ENCODE measurements at places on chromosomes 11 and 22.

DNA sequence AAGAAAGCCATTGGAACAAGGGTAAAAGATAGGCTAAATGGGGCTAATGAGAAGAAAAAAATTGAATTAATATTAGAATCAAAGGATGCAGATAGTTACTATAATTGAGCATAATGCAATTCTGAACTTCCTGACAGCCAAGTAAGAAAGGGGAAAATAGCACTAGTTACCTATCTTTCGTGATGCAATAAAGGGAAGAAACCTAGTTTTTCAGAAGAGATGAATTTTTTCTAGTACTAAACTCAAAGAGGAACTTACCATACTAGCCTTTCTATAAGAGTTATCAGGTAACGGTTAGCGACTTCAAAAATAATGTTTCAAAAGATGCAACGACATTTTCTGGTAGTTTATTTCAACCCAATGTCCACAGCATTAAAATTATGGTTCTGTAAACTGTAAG, 8.8 kb upstream of the WT1 start:
- H3K4me3 ChIP-seq, result no peak overlapping the region
- no peaks in the 10 kb centered on the region for H3K4me1 ChIP-seq
- H3K27ac ChIP-seq, result no peak overlapping the region
- H3K27me3 ChIP-seq, result no peaks in the 10 kb centered on the region
- DNase-seq, result no peak

GRCh38 chr11:95968585-95968984, 44.7 kb upstream of the MTMR2 start:
- H3K4me3 ChIP-seq, result no peak overlapping the region
- no peak for DNase-seq
- no peak overlapping the region for H3K27ac ChIP-seq
- H3K4me1 ChIP-seq, result no peaks in the 10 kb centered on the region
- H3K36me3 ChIP-seq, result no peaks in the 10 kb centered on the region

GRCh38 chr11:120688163-120688562, 176.6 kb downstream of the GRIK4 start:
- H3K4me3 ChIP-seq, result no peak overlapping the region
- H3K27me3 ChIP-seq, result no peaks in the 10 kb centered on the region
- no peak for DNase-seq
- no peak overlapping the region for H3K27ac ChIP-seq
- no peaks in the 10 kb centered on the region for H3K36me3 ChIP-seq
- H3K4me1 ChIP-seq, result no peaks in the 10 kb centered on the region

DNA sequence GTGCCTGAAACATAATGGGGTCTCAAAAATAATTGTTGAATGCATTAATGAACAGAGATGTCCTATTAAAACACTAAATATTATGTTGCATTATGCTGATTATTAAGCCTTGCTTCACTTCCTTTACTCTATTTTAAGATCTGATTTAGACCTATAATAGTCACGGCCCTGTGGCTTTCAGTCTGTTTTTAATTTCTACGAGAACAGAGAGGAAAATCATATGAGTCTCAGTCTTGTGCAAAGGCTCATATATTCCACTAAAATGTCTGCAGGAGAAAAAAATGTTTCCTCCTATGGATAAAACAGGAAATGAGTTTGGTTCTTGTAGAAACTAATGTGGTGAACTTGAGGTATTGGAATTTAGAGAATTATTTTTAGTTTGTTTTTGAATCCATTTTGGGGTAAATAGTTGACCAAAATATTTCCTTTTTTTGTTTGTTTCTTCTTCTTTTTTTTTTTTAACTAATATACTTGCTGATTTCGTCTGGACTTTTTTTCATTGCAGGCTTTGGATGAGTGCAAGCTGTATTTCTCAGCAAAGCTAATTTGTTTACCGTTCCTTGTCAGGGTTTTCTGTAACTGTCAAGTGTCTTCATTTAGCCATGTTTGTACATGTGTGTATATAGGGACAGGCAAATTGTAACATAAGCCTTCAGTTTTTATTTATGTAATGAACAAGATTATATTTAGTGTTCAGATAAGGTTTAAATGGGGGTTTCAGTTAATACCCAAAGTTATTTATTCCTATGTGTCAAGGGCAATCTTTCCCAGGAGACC, 139.1 kb upstream of the DDI1 start:
- no peak overlapping the region for H3K27ac ChIP-seq
- DNase-seq, result no peak
- H3K4me3 ChIP-seq, result no peak overlapping the region

GRCh38 chr11:77214557-77214956, 86.5 kb downstream of the MYO7A start:
- no peak for DNase-seq
- no peaks in the 10 kb centered on the region for H3K27me3 ChIP-seq
- no peaks in the 10 kb centered on the region for H3K36me3 ChIP-seq
- H3K4me1 ChIP-seq, result no peaks in the 10 kb centered on the region
- H3K27ac ChIP-seq, result no peak overlapping the region
- no peak overlapping the region for H3K4me3 ChIP-seq

DNA sequence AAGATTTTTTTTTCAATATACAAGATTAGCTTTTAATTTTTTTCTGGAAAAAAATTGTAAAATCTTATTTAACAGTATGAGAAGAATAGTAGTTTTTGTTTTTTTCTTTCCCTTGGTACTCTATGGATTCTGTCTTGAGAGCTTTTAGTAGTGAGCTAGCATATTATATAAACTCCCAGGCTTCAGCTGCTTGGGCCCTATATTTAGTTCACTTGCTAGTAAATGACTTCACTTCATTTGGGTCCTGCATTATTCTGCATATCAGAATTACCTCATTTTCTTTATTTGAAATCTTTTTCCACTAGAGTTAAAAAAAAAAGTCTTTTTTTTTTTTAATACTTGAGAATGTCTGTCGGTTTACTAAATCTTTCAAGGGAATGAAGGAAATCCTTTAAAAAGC, 33.1 kb downstream of the HIPK3 start:
- H3K4me1 ChIP-seq, result peaks cover 63% of the 10 kb centered on the region
- no peaks in the 10 kb centered on the region for H3K27me3 ChIP-seq
- DNase-seq, result no peak

DNA sequence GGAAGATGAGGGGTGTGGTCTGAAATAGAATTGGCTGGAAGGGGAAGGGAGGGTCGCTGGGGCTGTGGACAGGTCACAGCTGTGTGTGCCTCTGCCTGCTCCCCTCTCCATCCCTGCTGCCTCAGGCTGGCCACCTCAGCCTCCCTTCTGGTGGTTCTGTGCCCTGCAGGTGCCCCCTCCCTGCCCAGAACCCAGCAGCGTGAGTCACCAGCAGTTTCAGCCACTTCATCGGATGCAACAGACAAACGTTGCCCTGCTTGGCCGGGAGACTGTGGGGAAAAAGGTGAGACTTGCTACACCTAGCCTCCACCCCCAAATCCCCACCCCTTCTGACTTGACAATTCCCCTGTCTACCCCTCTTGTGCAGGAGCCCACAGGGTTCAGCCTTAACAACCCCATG, 21.8 kb upstream of the LRRC10B start:
- H3K27ac ChIP-seq, result no peak overlapping the region
- no peak overlapping the region for H3K4me3 ChIP-seq
- peaks cover 5% of the 10 kb centered on the region for H3K4me1 ChIP-seq
- H3K36me3 ChIP-seq, result no peaks in the 10 kb centered on the region

- no peaks in the 10 kb centered on the region for H3K4me1 ChIP-seq
- no peaks in the 10 kb centered on the region for H3K27me3 ChIP-seq
- no peaks in the 10 kb centered on the region for H3K36me3 ChIP-seq
- H3K4me3 ChIP-seq, result no peak overlapping the region
Observed at GRCh38 chr11:118201966-118202365, 22.8 kb downstream of the JAML start.

DNA sequence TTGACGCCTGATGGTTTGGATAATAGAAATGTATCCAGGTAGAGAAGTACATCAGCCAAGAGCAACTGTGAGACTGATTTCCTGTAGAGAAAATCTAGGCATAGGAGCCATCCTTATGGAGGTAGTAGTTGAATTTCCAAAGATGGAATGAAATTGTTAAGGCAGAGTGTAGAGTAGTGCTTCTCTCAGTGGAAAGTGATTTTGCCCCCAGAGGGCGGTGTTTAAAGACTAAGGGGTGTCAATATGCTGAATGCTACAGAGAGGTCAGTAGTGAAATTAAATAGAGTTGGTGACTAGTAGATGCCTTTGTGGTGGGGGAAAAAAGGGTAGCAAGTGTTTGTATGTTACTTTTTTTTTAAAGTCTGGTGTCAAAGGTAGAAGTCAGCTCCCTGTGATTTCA, 54.5 kb downstream of the TRIM44 start:
- H3K36me3 ChIP-seq, result no peaks in the 10 kb centered on the region
- no peaks in the 10 kb centered on the region for H3K27me3 ChIP-seq
- no peak overlapping the region for H3K4me3 ChIP-seq
- no peak overlapping the region for H3K27ac ChIP-seq
- H3K4me1 ChIP-seq, result no peaks in the 10 kb centered on the region

DNA sequence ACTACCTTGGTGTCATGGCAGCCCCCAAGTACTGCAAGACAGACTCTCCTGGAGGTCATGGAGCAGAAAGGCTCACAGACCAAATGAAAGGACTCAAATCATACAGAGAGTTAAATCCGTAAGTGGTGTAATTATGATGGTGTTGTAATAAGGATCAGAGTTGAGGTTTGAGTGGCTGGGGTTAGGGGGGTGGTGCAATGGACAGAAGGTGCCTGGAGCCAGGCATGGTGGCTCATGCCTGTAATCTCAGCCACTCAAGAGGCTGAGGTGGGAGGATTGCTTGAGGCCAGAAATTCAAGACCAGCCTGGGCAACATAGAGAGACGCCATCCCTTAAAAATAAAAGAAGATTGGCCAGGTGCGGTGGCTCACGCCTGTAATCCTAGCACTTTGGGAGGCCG, 18.7 kb downstream of the ART5 start:
- no peak overlapping the region for H3K27ac ChIP-seq
- DNase-seq, result no peak
- no peak overlapping the region for H3K4me3 ChIP-seq
- H3K36me3 ChIP-seq, result no peaks in the 10 kb centered on the region

GRCh38 chr22:37012262-37012904, 6.9 kb downstream of the TST start:
- no peak overlapping the region for H3K27ac ChIP-seq
- H3K36me3 ChIP-seq, result no peaks in the 10 kb centered on the region
- H3K4me3 ChIP-seq, result no peak overlapping the region
- peaks cover 4% of the 10 kb centered on the region for H3K4me1 ChIP-seq
- no peak for DNase-seq

- H3K36me3 ChIP-seq, result no peaks in the 10 kb centered on the region
- H3K4me1 ChIP-seq, result no peaks in the 10 kb centered on the region
- no peak overlapping the region for H3K27ac ChIP-seq
- no peak for DNase-seq
- H3K4me3 ChIP-seq, result no peak overlapping the region
Observed at GRCh38 chr22:16854631-16855030, 29.4 kb upstream of the XKR3 start.

DNA sequence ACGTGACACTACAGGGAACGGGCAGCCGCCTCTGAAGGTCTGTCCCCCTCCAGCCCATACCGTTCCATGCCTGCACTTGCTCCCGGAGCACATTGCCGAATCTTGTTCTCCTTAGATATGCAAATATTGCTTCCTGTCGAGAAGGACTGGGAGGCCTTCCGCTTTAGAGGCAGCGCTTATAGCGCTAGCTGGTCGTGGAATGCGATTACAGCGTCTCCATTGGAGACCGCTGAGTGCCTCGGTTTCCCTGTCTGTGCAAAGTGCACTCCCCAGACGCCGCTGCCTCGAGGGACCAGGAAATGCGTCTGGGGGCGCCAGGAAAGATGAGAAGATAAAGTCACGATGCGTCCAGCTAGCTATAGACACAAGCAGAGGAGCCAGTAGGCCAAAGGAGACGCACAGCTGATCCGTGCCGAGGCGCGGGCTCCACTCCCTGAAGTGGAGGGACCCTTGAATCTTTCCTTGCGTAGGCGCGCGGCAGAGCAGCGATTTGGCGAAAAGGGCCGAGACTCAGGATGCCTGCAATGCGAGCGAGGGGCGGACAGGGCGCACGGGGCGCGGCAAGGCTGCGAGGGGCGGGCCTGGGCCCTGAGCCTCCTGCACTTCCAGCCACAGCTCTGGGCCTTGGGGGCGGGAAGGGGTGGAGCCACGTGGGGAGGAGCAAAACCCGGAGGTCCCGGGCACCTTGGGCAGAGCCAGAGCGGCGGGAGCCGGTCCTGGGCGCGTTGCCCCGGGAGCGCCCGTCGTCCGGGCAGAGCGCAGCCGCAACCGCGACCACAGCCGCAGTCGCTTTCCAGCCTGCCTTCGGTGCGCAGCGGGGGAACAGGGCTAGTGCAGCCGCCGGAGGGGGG, at the start of gene RASSF10:
Gene RASSF10, plus strand, starts transcription at position 692 of the 851 bp plus-strand sequence. CDS start 261 bp downstream, outside the sequence.
- H3K27ac ChIP-seq, result no peak within 1 kb of the TSS
- H3K4me3 ChIP-seq, result peak within 1 kb of the TSS; percentile 42
- H3K27me3 ChIP-seq, result peaks cover 7% of the 10 kb centered on the region
- peaks cover 21% of the 10 kb centered on the region for H3K4me1 ChIP-seq
- DNase-seq, result no peak

DNA sequence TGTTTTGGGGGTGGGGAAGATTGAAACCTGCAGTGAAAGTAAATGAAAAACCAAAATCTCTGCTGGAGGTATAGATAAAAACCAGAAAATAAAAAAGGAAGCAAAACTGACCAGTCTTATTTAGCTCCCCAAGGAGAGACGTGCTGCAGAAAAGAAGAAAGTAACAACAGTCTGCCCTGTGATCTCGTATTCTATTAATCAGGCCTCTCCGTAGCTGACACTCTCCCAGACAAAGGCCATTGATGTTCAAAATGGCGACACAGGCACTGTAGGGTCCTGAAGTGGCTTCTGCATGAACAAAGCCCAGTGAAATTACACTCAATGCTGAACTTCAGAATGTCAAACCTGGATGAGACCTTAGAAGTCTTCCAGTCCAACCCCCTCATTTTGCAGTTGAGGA, 106.6 kb downstream of the NXPE2 start:
- H3K4me1 ChIP-seq, result no peaks in the 10 kb centered on the region
- H3K27me3 ChIP-seq, result no peaks in the 10 kb centered on the region
- H3K4me3 ChIP-seq, result no peak overlapping the region
- H3K36me3 ChIP-seq, result no peaks in the 10 kb centered on the region

DNA sequence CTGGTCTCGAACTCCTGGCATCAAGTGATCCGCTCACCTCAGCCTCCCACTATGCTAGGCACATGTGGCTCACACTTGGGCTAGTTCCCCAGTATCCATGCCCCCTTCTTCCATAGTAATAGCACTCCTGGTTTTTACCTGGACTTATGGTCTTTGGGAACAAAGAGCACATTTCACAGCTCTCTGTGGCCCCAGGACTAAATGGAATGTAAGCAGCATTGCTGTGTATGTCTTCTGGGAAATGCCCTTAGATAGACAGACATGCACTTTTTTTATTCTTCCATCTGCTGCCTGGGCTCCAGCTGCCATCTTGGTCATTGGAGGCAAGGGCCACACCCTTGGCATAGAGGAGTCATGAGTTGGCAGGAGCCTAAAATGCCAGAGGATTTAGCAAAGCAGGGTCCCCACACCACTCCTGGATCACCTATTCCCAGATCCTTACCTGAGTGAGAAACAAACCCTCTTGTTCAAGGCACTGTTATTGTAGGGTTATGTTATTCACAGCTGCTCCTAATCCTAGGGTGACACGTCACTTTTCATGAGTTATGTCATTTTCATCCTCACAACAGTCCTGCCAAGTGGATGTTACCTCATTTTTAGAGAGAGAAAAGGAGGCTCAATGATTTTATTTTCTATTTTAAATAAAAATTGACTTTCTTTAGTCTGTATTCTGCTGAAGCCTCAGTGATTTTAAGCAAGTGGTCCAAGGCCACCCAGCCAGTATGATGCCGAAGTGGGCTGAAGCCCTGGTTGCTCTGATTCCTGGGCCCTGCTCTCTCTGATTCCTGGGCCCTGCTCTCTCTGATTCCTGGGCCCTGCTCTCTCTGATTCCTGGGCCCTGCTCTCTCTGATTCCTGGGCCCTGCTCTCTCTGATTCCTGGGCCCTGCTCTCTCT, 15.7 kb upstream of the GDPD5 start:
- H3K27me3 ChIP-seq, result no peaks in the 10 kb centered on the region
- H3K27ac ChIP-seq, result no peak overlapping the region
- H3K36me3 ChIP-seq, result no peaks in the 10 kb centered on the region
- no peak overlapping the region for H3K4me3 ChIP-seq
- no peak for DNase-seq
- H3K4me1 ChIP-seq, result no peaks in the 10 kb centered on the region

Data from thoracic aorta (tissue), 2 donors.